ENCODE measurements at places on chromosomes 1 and 21. TPM values are rescaled to one million over a fixed set of nuclear protein-coding genes. Genes with fewer than 3 reads are reported as not detected.

GRCh38 chr1:75984781-75985180 lies 52.6 kb upstream of the ASB17 start:
- no peak for DNase-seq

DNA sequence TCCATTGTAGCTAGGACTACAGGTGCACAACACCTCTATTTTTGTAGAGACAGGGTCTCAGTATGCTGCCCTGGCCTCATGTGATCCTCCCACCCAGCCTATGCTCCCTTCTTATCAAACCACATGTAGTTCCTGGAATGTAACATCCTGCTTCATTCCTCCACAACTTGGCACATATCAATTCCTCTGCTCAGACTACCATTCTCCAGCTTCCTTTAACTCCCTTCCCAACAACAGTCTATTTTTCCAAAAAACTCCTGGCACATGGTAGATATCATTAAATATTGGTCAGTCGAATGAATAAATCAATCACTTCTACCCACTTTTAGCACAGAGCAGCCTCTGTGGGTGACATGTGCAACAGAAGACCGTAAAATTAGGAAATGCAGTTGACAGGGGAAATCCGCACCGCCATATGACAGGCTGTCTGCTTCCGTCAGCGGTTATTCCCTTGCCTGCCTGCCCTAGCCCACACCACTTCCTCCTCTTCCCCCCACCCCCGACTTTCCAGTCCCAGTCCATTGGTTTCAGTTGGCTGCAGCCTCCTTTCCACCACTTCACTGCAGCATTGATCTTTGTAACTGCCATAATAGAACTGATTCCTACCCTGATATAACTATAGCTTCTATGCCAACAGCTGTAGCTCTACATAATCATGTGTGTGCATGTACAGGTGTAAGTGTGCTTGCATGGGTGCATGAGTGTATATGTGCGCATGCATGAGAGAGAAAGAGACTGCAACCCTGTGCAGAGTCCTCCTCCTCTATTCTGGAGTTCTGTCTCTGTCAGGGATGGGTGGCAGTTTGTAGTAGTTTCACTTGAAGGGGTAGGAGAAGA lies 6.8 kb upstream of the AKR1A1 start:
- peak; percentile 83 for DNase-seq

DNA sequence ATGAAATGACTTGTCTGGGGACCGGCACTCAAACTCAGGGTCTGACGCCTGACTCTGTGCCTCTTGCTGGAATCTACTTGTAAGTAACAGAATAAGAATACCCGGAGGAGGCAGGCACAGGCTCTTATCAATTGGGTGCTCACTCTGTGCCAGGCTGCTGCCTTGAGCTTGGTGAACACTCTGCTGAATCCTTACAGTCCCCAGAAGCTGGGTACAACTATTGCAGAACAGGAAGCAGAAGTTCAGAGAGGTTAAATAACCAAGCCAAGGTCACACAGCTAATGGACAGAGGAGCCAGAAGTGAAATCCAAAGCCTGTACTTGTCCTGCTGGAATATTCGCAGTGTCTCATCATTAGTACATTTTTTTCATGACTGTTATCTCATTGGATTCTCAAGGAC lies 86.0 kb downstream of the EPHB2 start:
- DNase-seq, result no peak

GRCh38 chr1:84365225-84366221 lies 32.8 kb upstream of the DNASE2B start:
- no peak for DNase-seq

DNA sequence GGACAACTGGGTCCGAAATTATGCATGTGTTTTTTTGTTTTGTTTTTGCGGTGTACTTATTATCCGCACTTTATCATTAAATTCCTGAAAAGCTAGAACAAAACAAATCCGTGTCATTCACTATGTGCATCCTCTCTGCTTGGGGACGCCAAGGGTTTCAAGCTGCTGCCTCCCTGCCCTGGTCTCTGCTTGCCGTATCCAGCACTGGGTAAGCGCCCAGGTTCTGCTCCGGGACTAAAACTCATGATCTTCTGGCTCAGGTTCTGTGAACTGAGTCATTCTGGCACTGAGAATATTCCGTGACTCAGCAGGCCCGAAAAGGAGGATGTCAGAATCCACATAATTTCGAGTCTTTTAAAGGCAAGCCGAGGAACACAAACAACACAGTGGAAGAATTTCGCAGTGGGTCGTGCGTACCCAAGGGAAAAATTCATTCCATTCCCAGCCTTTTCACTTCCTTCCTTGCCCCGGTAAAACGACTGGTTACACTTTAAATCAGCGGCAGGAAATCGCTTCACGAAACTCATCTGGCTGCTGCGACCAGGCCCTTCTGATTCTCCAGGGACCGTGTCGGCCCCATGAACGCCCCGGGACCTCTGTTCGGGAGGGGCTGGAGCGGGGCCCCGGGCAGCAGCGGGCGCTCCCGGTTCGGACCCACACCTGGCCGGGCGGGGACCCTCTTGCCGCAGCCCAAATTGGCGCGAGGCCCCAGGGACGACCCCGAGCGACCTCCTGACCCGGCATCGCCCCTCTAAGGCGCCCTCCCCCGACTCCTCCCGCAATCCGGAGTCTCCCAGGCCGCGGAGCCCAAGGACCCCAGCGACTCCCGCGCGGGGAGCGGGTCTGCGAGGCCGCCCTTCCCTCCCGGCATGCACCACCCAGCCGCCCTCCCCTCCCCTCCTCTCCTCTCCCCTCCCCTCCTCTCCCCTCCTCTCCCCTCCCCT lies 746 bp upstream of the LAMC1 start:
- DNase-seq, result peak; percentile 50

GRCh38 chr1:8690253-8690525 lies 127.3 kb downstream of the RERE start:
- no peak for DNase-seq

- no peak for DNase-seq
Measured at GRCh38 chr1:97976801-97977200, 56.0 kb upstream of the DPYD start.

DNA sequence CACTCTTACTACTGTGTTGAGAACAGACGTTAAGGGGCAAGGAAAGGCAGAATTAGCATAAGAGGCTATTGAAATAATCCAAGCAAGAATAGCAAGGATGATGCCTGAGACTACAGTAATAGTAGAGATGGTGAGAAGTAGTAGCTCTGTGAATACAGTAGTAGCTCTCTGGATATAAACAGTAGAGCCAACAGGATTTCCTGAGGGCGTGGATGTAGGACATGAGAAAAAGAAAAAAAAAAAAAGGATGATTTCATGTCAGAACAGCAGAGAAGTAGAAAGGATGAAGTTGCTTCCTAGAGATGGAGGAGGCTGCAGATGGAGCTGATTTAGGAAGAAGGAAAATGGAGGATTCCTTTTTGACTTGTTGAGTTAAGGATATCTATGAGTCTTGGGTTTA lies 112.3 kb downstream of the OMA1 start:
- DNase-seq, result no peak

GRCh38 chr1:212938846-212939245 lies 11.5 kb upstream of the VASH2 start:
- no peak for DNase-seq

LCE3B gene
- not detected for total RNA-seq

SFN gene
- total RNA-seq, result 0.73 TPM

HSD3B1 gene
- total RNA-seq, result not detected

MRTO4 gene
- 59.3 TPM for total RNA-seq

Data from activated CD8-positive, alpha-beta memory T cell treated with anti-CD3 and anti-CD28 coated beads, Interleukin-2, amount 10 ng/mL, durations not matched to agents 7 days and 5 days (primary cell).